T-cell (primary cell): ENCODE measurements at places on chromosomes 6 and 20.

- no peak for DNase-seq
Observed at GRCh38 chr20:36344517-36345132, 38.5 kb downstream of the DLGAP4 start.

GRCh38 chr20:5181492-5181891 is 54.7 kb downstream of the CDS2 start:
- no peak for DNase-seq

DNA sequence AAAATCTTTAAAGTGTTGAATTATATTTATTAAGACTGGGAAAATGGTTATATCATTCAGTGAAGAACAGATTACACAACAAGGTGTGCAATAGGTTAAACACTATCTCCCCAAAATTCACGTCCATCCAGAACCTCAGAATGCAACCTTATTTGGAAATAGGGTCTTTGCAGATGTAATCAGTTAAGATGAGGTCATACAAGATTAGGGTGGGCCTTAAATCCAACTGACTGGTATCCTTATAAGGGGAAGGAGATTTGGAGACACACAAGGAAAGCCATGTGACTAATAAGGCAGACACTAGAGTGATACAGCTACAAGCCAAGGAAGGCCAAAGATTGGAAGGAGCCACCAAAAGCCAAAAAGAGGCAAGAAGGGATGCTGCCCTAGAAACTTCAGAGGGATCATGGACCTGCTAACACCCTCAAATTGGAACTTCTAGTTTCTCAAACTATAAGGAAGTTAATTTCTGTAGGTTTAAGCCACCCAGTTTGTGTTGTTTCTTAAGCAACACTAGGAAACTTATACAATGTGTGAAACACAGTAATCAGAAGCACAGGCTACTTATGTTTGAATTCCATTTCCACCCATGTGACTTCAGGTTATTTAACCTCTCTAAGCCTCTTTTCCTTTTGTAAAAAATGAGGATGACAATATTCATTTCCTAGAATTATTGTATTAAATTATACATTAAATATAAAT is 16.9 kb downstream of the ILRUN start:
- DNase-seq, result no peak

- DNase-seq, result no peak
Observed at GRCh38 chr20:33267701-33268100, 15.3 kb upstream of the BPIFB1 start.

- DNase-seq, result no peak
Observed at GRCh38 chr6:108432792-108433191, 127.9 kb upstream of the FOXO3 start.

DNA sequence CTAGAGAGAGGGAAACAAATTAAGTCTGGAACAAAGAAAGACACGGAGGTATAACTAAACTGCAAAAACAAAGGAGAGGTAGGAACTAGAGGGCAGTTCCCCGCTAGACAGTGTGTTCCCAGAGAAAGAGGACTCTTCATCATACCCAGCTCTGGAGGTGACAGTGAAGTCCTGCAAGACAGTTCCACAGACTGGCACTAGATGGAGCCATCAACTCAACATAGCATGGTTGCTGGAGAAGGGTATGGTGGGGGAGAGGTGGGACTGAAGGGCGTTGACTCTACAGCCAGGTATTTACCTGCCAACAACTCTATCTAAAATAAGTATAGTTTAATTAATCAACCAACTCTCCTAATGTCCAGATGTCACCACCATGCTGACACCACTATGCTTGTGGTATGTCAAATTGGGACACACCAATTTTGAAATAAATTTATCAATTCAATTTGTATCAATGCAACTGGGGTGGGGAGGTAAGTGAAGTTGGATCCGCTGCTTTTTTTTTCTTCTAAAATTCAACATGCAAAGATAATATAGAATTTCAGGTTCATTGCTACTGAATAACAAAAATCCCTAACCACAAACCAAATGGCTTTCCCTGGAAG is 9.7 kb downstream of the BACH2 start:
- DNase-seq, result peak; percentile 50

DNA sequence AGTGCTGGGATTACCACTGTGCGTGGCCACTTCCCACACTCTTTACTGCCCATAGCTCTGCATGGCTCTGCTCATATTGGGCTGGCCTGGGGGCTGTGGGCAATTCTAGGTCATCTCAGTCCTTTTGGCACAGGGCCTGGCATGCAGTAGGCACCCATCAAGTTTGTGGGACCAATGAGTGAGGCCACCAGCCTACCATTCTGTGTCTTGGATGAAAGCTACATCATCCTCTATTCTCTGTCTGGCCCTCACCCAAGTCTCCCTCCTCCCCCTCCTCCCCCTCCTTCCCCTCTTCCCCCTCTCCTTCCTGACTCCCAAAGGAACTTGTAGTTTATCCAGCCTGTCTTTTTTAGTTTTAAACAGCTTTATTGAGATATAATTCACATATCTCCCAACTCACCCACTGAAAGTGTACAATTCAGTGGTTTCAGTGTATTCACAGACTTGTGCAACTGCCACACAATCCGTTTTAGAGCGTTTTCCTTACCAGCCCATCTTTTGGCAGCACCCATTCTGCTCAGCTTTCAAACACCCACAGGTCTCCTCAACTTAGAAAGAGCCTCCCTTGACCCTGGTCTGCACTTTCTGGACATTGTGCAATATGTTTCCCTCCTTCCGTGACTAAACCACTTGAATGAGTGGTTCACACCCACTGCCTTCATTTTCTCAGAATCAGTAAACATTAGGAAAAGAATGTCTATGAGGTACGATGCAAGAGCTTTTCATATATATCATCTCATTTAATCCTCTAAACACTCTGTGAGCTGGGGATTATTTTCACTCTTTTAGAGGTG is 21.5 kb upstream of the MRPS18A start:
- no peak for DNase-seq

DNA sequence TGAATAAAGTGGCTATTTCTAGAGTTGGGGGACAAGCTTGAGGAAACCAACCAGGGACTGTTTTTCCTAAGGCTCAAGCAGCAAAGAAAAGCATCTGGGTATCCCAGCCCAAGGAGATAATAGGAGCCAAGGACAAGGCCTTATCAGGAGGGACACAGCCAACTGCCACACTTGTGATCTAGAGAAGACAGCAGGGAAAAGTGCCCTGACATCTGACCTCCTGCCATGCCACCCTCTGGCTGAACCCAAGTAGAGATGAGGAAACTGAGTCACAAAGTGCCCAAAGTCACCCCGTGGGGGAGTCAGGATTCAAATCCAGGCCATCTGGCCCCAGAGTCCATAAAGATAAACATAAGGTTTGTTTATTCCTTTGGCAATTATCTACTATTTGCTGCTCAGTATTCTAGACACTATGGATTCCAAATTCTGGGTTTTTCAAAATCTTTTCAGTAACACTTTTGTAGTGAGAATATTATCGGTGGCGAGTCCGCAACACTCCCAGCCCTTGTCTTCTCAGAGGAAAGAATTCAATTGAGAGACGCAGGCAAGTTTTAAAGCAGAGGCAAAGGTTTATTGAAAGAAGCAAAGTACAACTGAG is 3.5 kb upstream of the LBP start:
- no peak for DNase-seq

- no peak for DNase-seq
Observed at GRCh38 chr6:46080111-46080510, 49.7 kb upstream of the ENPP4 start.

GRCh38 chr6:38212579-38212978 is 393.1 kb downstream of the ZFAND3 start:
- no peak for DNase-seq

GRCh38 chr6:164897523-164898235 is 411.7 kb downstream of the C6orf118 start:
- no peak for DNase-seq

DNA sequence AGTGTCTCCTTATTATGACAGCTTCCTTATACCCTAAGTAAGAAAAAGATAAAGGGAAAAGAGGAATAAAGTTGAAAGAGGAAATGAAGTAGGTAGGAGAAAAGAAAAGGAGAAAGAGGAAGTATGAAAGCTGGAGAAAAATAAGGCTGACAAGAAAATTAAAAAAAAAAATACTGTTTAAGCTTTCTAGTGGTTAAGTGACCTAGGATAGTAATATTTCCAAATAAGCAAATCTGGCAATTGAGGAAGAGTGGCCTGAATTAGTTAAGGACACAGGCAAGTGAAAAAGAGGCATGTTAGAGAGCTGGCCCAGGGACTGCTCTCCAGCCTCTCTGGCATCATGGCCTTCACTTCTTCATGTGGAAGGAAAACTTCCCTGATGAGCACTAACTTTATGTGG is 76.5 kb upstream of the ADGRF1 start:
- no peak for DNase-seq

DNA sequence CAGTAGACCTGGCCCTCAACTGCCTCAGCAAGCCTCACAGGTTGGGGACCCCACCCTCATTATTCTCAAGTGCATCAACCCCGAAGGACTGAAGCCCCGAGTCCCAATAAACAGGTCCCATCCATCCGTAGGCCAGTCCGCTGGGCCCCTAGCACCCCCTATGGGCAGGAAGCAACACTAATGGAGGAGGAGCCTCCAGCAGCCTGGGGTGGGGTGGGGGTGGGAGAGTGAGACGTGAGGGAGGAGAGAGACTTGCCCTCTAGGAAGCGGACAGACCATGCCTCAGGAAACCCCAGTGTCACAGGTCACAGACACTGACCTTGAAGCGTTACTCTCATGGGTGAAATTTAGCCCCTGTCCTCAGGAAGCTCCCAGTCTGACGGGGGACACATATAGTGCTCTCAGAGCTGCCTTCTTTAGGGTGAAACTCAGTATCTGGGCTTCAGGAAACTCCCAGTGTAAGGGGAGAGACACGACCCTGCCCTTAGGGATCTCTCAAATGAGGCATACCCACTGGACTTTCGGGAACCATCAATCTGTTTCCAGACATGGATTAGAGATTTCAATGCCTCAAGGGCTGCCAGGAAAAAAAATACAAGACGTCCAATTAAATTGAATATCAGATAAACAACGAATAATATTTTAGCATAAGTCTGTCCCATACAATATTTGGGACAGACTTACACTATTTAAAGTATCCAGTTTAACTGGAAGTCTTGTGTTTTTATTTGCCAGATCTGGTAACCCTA is 125.8 kb downstream of the MRPL14 start:
- no peak for DNase-seq

DNA sequence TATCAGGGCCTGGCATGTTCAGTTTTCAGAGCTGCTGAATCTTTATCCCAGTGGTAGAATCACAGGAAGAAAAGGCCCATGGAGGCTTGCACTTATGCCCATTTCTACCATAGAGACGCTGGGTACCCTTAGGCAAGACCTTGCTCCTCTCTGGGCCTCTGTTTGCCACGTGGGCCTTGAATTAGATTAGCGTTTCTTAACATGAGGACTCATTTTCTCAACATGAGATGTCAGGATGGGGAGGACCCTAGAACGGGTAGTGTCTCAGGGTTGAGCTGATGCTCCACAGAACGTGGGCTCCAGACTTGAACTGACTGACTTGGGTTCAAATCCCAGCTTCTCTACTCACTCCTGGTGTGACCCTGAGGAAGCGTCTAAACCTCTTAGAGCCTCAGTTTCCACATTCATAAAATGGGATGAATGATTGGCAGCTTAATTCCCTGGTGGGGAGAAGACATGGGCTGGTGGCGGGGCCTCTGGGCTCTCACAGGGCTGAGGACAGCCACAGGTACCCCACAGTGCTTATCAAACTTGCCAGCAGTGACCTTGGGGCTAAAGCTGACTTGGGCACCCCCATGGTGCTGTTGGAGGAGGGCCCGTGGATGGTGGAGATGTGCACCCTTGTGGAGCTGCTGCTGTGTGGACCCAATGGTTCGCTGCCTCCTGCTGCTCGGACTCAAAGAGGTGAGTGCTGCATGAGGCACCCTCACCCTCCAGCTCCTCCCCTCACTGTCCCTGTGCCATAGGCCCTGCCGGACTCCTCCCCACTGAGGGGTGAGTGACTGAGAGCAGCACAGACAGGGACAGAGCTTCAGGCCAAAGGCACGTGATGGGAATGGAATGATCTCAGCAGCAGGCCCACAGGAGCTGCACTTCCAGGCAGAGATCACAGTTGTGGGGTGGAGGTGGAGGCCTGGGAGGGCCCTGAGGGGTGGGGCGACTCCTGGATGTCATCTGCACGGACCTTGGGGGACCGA is 28.2 kb downstream of the SUN5 start:
- DNase-seq, result no peak

DNA sequence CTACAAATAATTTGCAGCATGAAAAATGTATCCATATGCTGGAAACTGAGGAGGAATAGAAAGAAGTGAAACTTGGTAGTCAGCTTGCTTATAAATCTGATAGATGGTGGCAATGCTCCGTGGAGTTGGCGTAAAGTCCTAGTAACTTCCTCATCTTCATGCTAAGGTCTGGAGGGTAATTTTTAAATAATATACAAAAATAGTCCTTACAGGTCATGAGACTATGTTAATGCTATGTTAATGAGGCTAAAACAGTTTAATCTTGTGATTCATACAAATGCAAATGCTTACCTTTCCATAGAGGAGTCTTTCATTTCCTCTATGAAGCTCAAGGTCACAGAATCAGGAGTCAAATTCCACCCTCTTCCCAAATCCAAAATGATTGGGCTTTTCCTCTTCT is 9.4 kb upstream of the CRIP3 start:
- no peak for DNase-seq

GRCh38 chr6:31396422-31397152 is 6.8 kb upstream of the MICA start:
- peak; percentile 83 for DNase-seq

DNA sequence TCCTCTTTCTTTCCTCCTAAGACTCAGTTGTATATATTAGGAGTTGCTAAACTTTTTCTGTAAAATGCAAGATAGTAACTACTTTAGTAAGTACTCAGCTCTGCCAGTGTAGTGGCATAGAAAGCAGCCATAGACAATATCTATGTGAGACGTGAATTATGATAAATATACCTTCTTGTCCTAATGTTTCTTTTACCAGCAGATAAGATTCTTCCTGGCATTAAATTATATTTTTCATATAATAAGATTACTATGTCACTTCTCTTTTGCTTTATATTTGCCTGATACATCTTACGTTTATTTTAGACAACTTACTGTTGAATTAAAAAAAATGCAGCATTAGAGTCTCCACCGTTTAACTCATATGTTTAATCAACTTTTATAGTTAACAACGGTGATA is 51.7 kb downstream of the HDGFL1 start:
- DNase-seq, result no peak

GRCh38 chr20:5279661-5280060 is 37.1 kb downstream of the PROKR2 start:
- DNase-seq, result no peak

DNA sequence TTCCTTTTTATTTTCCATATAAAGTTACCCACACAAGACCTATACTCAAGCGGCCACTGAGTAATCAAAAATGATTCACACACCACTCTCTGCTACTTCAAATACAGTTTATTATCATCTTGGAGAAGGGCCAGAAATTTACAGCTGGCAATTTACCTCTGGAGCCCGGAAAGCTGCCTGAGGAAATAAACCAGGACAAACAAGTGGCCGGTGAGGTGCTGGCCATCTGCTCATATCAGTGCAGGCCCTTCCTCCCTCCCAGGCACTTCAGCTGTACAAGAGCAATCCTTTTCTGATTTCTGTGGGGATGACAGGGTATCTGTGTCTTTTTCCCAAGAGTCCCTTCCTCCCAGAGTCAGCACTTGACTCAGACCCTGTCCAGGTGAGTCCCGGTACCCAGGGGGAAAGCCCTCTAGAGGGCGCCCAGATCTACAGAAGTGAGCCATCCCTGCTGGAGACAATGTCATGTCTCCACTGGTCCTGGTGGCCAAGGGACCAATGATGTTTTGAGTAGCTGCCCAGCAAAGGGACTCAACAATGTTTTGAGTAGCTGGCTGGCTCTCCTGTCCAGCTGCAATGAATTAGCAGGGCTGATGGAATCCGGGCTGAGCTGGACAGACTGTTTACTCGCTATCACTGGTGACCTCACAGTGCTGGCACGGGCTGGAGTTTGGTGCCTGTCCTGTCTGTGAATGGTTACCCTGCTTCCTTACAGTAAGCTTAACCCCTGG is 23.6 kb downstream of the LRP11 start:
- DNase-seq, result peak; percentile 7
